Amygdala (tissue), 56 donors: ENCODE measurements at places on chromosomes 1 and 21.

DNA sequence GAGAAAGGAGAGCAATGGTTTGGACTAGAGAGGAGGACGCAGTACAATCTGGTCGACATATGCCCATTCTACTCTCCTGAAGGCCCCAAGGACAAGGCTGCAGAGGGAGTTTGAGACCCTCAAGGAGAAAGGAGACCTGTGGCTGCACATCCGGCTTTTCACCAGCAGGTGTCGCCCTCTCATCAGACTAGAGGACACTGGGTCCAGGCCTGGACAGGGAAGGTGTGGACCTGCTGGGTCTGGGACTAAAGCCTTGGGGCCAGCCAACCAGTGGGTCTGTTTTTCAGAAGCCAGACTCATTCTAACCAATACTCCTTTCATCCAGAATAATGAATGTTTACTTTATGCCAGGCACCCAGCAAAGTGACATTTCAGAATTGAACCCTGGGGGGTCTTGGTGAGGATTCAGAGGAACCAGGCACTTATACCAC, 5.0 kb downstream of the SRARP start:
- DNase-seq, result peak; percentile 32

DNA sequence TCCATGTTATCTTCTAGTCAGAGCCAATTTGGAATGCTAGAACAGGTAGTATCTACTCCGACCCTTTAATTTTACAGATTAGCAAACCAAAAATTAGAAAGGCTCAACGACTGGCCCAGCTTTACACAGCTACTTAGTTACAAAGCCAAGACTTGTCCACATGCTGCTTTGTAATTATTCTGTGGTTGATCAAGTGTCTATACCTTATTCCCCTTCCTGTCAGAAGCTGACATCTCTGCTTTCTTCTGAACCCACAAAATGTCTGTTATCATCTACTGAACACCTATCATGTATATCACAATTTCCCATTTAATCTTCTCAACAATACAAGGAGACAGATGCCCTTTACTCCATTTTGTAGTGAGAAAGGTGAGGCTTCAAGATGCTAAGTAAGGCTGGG, 15.6 kb downstream of the TGFBR3 start:
- no peak for DNase-seq

DNA sequence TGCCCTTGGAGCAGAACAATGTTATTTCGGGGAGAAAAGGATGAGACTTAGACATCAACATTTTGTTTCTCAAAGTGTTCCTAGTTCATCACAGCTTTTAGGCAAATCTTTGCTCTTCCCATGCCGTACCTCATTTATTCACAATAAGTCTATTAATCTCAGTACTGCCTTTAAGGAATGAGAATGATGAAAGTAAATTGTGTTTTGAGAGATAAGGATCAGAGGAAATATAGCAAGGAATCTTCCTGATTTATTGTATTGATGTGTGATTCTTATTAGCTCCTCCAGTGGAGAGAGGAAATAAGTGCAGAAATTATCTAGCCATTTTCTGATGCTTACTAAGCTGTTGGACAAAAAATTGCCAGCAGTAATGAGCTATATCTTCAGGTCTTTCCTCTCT, 2.0 kb downstream of the POLR3C start:
- no peak for DNase-seq

DNA sequence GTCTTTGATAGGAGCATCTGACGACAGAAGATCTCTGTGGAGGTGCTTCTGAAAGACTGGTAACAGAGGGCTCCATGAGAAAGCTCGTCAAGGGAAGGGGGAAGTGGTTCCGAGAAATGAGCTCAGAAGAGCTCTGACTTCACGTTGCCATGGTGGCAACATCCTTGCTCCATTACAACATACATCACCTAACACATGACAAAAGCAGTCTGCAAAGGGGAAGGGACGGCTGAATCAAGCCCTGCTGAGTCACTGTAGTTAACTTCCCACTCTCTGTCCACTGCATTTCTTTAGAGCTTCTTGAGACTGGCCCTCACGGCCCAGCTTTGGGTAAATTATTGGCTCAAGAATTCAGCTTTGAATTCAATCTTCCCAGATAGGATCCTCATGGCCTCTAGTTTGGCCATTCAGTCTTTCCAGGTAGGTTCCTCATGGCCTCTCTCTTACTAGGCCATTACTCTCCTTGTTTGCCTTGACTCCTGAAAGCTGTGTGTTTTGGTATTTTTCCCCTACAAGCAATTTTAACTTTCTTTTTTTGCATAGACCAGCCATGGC, 88.0 kb upstream of the ZNF648 start:
- DNase-seq, result no peak

- DNase-seq, result no peak
Observed at GRCh38 chr1:171751221-171751620, 9.4 kb upstream of the VAMP4 start.

GRCh38 chr1:217525773-217526490, 105.0 kb downstream of the GPATCH2 start:
- DNase-seq, result no peak

DNA sequence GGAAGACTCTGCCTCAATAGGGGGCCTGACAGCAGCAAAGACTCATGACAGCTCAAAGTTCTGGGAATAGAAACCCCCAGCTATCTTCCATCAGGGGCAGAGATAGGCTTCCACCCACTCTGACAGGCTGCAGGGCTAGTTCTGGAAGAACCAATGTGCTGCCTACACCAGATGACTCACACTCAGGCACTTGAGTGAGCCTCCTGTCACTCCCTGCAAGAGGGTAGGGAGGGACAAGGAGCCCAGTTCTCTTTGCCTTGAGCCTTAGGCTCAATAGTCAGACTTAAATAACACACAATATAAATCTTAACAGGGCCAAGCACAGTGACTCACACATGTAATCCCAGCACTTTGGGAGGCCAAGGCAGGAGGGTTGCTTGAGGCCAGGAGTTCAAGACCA, 386.4 kb downstream of the HHAT start:
- peak; percentile 29 for DNase-seq

GRCh38 chr1:96508233-96508632, 213.4 kb upstream of the PTBP2 start:
- DNase-seq, result no peak

- DNase-seq, result no peak
Observed at GRCh38 chr21:34959607-34960006, 89.5 kb downstream of the RUNX1 start.

DNA sequence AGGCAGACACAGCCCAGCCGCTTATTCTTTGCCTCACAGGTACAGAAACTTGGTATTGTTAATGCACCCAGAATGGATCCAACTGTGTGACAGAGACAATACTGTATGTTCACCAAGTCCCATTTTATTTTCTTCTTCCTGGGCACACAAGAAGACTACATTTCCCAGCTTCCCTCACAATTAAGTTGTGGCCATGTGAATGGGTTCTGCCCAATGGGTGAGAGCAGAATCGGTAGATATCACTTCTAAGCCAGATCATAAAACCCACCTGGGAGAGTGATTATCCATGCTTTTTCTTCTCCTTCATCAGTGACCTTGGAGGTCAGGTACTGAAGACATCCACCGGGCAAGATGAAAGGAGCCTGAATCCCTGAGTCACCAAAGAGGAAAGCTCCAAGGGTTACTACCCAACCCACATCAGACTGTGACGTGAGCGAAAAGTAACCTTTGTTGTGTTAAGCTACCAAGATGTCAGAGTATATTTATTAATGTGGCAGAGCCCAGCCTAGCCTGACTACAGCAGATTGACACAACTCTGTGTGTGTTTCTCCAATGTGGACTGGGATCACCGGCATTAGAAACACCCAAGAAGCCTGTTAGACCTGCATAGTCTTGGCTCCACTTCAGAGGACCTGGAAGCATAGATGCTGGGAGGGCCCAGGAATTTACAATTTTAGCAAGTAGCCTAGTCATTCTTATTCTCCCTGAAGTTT, 79.1 kb upstream of the GRIK3 start:
- no peak for DNase-seq

GRCh38 chr1:182385885-182386853, 5.4 kb downstream of the GLUL start:
- no peak for DNase-seq

- no peak for DNase-seq
Observed at GRCh38 chr1:55015731-55016620, 17.2 kb downstream of the BSND start.

GRCh38 chr1:114023377-114023776, 44.1 kb downstream of the OLFML3 start:
- no peak for DNase-seq

- no peak for DNase-seq
Observed at GRCh38 chr1:41030872-41031616, 9.5 kb upstream of the SLFNL1 start.

GRCh38 chr1:65209005-65209885, 61.2 kb downstream of the AK4 start:
- DNase-seq, result no peak

DNA sequence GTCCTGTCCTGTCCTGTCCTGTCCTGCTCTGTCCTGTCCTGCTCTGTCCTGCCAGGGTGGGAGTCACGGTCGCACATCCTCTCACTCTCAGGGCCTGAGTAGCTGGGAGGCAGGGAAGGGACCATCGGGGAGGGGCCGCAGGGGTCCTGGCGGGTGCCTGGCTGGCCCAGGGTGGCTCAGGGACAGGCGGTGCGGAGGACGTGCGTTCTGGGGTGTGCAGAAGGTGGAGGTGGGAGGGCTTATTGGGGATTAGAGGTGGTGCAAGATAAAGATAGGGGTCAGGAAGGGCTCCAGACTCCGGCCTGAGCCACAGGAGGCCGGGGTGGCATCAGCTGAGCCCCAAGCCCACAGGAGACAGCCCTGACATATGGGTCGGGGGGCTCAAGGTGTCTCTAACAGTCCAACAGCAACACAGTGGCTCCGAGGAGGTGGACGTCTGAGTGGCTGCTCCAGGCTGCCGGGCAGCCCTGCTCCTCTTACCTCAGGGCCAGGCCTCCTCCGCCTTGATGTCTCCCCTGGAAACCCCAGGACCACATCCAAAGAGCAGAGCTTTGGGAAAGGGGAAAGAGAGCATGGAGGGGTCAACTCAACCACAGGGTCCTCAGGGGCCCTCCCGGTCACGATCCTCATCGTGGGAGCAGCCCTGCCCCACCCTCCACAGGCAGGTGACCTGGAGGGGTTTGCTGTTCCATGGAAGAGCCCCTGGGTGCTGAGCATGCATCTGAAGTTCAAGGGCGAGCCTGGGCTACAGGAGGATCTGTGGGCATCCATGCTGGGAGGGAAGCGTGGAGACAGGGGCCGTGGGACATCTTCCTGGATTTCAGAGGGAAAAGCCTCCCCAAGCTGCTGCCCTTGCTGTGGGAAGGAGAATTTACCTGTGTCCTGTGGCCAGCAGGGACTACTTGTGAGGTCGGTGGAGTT, 39.6 kb upstream of the ADARB1 start:
- no peak for DNase-seq

DNA sequence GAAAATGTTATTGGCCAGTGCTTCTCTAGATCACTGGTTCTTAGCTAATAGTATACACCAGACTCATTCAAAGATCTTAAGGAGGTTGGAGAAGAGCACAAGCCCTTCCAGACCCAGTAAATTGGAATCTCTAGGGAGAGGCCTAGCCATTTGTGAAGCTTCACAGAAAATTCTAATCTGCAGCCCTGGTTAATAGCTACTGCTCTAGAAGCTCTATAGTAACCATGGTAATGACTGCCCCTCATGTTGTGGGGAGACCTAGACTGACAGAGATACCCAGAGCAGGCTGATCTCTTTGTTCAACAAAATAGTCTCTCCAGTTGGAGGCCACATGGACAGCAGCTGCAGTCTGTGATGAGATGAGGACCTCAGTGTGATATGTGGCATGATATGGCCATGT, 31.7 kb downstream of the ARID1A start:
- no peak for DNase-seq

- no peak for DNase-seq
Observed at GRCh38 chr1:19731311-19731821, 66.7 kb downstream of the HTR6 start.

GRCh38 chr1:56501426-56501825, 77.9 kb downstream of the PLPP3 start:
- no peak for DNase-seq

DNA sequence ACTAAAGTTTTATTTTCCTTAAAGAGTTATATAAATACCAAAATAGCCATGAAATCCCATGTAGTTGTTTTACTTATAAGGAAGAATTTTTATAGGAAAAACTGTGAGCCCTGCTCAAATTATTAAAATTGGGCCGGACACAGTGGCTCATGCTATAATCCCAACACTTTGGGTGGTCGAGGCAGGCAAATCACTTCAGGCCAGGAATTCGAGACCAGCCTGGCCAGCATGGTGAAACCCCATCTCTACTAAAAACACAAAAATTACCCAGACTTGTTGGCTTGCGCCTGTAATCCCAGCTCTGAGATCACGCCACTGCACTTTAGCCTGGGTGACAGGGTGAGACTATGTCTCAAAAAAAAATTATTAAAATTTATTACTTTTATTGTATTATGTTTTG, 149.3 kb downstream of the MRPL39 start:
- no peak for DNase-seq

- no peak for DNase-seq
Observed at GRCh38 chr1:163523375-163524029, 201.7 kb downstream of the NUF2 start.

DNA sequence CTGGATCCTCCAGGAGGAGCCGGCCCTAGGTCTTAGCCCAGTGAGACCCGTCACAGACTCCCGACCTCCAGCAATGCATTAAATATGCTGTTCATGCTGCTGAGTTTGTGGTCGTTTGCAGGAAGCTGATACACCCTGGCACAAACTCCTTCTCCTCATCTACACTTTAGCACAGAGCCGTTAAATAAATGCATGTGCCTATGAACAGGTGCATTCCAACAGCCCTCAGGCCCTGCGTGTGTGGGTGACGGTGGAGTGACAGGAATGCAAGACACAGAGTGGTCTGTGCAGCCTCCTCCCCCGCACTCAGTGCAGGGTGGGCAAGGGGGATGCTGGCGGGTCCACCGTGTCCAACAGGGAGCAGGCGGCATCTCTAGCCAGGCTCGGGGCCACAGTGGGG, 106.6 kb upstream of the TMPRSS2 start:
- no peak for DNase-seq

DNA sequence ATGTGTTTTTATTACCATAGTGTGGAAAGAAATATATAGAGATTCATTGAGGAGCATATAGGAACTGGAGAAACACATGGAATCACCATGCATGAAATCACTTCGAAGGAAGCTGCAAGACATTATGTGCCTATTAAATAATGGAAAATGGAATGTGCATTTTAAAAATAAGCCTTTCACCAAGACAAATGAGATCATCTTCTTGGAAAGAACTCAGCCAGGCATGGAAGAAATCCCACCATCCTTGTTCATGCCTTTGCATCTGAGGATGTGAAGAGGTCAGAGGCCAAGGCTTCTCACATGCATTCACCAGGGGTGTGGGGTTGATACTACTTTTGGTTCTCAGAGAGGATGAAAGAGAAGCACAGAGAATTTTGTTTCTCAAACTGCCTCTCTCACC, 50.0 kb downstream of the C1orf198 start:
- no peak for DNase-seq

DNA sequence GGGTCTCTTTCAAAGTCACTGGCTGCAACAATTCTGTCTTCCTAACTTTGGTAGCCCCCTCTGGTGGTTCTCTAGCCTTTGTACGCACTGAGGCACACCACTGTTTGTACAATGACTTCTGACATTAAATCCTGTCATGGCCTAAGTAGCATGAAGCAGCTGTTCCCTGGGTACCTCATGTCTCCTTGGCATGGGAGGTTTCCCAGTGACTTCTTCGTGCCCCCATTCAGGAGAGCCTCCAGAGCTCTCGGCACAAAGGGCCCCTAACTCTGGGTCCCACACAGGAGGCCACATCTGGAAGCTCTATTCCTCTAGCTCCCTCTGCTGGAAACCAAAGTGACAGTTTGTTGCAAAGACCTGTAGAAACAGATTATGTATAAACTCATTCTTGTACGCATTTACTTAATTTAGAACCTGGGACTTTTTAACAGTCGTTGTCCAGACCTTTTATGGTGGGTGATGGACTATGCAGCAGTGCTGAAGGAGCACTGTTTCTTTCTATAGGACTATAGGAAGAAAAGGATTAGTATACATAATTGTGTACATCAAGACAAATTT, 13.4 kb downstream of the SWT1 start:
- DNase-seq, result no peak
